Common myeloid progenitor, CD34-positive (primary cell): ENCODE measurements at places on chromosomes 3 and 15.

DNA sequence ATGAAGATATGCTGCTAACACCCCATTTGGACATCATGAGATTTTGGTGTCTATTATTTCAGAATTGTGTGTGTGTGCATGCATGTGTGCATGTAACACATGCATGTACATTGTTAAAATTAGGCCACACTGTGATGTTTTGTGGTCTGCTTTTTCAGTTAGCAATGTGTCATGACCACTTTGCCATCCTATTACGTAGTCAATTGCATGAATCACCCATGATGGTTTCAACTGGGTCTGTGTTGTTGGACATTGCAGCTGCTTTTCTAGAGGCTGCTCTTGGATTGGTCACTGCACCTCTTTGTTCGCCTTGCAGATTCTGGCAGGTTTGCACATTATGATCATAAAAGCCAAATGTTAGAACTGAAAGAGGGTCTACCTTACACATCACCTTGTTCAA is 101.0 kb upstream of the THBS1 start:
- DNase-seq, result no peak

- no peak for DNase-seq
Measured at GRCh38 chr3:118846176-118846575, 188.5 kb downstream of the IGSF11 start.

- peak; percentile 59 for DNase-seq
Measured at GRCh38 chr3:47250309-47251060, 32.1 kb downstream of the KIF9 start.

DNA sequence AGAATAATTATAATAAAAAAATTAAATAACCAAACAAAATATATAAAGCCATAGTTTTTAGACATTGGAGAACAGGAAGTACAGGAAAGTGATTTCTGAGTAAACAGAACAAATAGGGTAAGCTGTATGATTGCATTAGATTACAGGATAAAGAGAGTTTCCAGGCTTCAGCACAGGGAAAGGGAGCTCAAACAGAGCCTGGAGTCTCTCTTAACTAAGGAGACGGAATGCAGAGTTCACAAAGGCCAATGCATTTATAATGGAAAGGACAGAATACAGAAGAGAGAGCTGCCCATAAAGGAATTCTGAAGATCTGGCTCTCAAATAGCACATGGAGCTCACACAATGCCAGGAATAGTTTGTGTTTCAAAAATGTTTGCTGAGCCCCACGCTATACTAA is 42.0 kb upstream of the OTOL1 start:
- no peak for DNase-seq

DNA sequence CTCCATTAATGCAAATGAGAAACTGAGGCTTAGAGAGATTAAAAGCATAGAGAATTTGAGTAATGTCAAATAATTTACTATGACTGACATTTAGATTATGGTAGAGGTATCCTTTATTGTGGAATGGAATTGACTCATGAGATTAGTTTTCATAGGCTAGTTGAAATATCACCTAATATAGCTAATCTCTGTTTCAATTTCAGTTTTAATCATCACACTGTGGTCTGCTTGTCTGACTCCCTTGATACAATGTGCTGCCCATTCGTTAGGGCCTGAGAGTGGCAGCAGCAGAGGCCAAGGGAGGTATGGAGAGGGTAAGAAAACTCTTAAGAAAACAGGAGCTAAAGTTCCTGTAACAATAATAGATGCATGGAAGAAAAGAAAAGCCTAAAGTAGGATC is 13.2 kb upstream of the ZBTB20 start:
- DNase-seq, result no peak

- DNase-seq, result no peak
Measured at GRCh38 chr3:174363256-174363655, 495.9 kb upstream of the NAALADL2 start.

GRCh38 chr3:156674911-156675829 is 780 bp downstream of the TIPARP start:
- peak; percentile 69 for DNase-seq

- DNase-seq, result no peak
Measured at GRCh38 chr15:97076011-97076410, 745.5 kb downstream of the NR2F2 start.

DNA sequence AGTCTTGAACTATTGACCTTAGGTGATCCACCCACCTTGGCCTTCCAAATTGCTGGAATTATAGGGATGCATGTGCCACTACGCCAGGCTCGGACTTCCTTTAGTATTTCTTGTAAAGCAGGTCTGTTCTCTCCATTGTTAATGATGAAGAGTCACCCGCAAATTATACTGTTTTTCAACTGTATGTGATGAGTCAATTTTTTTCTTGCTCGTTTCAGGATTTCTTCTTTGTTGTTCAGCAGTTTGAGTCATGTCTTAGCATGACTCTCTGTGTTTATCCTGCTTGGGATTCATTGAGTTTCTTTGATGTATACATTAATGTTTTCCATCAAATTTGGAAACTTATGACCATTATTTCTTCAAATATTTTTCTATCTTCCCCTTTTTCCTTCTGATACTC is 28.9 kb downstream of the GRAMD1C start:
- DNase-seq, result no peak

GRCh38 chr3:172211123-172211522 is 171.7 kb downstream of the FNDC3B start:
- DNase-seq, result no peak

- no peak for DNase-seq
Measured at GRCh38 chr15:92711457-92711831, 55.9 kb upstream of the FAM174B start.

DNA sequence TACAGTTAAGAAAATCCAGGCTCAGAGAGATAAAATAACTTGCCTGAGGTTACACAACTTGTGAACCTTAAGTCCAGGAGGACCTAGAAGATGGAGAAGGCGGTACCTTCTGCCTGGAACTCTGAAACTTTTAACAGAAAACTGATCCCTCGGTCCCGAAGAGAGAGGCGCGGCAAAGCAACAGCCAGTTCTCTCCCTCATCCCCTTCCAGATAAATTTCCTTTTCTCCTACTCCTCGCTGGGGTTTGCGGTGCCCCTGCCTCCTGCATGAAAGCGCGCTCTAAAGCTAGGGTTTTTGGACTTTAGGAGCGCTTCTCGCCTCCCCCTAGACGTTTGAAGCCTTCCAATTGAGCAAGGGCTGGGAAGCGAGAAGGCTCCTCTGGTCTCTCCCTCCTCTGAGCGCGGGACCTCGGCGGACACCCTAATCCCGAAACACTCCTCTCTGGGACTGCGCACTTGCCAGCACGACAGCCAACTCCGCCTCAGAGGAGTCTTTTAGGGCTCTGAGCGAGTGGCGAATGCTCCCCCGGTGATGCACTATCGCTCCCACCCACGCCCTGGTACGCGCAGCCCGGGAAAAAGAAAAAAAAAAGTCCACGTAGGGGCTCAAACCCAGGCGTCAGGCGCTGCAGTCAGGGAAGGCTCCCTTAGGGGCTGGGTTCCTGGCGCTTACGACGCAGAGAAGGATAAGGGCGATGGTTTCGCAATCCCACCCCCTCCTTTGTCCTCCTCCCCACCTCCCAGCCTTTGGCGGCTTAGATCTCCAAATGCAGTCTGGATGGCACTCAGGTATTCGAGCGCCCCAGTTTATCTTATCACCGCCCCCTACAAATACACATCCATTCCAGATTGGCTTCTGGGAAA is 7.9 kb upstream of the EOMES start:
- DNase-seq, result no peak

DNA sequence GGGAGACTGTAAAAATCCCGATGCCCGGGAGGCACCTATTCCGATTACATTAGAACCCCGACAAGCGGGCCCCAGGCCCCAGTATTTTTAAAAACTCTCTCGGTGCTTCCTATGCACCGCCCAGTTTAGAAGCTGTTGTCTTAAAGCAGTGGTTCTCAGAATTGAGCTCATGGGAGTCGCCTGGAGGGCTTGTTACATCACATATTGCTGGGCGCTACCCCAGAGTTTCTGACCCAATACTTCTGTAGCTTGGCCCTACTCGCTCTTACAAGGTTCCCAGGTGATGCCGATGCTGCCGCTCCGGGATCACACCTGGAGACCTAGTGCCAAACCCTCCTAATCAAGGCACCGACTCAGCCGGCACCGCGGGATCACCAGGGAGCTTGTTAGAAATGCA is 35.2 kb downstream of the CPN2 start:
- no peak for DNase-seq
